ENCODE measurements at places on chromosomes 4 and X.

GRCh38 chr4:76283900-76284299, 22.6 kb upstream of the STBD1 start:
- DNase-seq: no peak

- no peak for DNase-seq
Observed at GRCh38 chrX:64536736-64537135, 141.5 kb upstream of the MTMR8 start.

DNA sequence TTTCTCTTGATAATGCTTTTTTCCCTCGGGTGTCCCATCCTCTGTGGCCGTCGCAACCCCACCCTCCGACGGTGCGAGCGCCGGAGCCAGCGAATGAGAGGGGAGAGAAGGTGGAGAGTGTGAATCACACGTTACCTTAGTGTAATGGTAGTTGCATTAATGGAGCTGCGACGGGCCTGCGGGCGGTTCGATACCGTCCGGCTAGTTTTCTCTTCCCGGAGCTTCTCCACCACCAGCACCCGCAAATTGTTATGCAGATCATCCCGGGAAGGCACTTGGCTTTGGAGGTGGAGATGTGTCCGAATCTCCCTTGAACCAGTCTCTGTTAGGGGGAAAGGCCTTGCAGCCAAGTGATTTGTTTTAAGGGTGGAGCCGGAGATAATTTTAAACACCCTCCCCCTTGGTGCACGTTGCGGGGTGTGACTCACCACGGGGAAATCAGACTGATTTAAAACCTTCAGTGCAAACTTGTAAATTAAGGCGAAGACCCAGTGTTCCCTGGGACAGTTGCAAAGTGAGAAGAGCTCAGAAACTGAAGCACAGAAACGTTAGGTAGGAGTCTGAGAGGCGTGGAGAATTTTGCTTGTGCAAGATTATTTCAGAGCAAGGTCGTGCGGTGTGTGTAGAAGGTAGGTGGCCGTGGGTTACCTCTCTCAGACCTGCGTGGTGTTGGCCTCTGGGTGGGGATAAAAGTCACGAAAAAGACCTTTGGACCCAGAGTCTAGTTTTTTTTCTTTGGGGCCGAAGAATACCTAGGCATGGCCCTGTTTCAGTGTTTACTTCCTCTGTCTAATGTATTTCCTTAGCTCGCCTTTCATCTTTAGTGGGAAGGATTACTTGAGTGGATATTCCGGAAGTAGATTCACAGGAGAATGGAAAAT, 1.3 kb downstream of the AFF1 start:
- peak; percentile 79 for DNase-seq

- no peak for DNase-seq
Observed at GRCh38 chr4:1172228-1172851, at the start of gene SPON2. SPON2 (minus strand) TSS chr4:1172583.

DNA sequence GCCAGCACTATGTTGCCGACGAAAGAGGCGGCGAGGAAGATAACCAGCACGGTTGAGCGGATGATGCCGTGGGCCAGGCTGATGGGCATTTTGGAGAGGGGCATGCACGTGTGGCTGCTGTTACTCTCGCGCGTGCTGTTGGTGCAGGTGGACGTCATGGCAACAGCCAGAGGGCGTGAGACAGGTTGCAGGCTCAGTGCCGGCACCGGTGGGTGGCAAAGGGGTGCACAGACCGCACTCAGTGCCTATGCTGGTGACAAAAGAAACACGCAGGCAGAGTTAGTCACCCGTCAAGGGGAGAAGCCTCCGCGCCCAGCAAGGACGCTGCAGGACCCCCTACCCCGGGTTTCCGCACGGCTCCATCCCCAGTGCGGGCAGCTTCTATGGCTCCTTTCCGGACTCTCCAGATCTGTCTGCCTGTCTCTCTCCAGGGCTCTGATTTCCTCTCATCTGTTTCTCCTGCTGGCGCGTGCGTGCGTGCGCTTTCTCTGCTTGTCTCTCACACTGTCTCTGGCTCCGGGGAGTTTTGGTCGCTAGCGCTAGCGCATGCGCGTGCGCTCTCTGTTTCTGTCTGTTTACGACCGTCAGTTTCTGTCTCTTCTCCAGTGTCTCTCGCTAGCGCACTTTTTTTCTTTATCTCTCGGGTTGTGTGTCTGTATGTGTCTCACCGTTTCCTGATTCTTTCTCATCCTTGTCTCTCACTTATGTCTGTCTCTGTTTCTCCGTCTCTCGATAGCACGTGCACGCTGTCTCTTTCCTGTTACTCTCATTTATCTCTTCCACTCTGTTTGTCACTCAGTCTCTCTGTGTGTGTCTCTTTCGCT, 2.1 kb downstream of the GPR101 start:
- peak; percentile 39 for DNase-seq

- no peak for DNase-seq
Observed at GRCh38 chr4:160038615-160039014, 935.7 kb downstream of the RAPGEF2 start.
